CD4-positive, alpha-beta T cell treated with Interleukin-10 for 1 hour (primary cell): ENCODE measurements at places on chromosomes 1 and 21.
A peak's percentile ranks its signal among the peaks of the same experiment; 100 is the strongest.

DNA sequence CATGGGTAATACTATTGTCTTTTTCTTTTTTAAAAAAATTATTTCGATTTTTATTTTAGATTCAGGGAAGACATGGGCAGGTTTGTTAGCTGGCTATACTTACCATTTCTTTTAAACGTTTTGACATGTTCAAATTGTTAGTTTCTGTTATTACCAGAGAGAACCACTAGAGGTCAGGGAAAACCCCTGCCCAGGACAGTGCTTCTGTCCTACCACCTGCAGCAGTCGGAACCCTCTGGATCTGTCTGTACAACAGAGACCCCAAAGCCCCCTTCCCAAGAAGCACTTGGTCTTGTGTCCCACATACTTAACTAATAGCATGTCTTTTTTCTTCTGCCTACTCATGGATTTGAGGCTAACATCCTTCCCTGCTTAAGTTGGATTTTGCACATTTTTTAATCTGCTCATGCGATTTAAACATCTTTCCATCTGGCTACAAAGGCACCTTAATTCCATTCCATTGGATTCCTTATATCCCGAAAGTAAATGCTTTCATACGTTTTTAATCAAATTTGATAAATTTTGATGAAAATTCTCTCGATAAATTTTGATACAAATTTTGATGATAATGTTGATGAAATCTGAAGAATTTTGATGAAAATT, 10.0 kb upstream of the C1orf115 start:
- DNase-seq = peak; percentile 42

DNA sequence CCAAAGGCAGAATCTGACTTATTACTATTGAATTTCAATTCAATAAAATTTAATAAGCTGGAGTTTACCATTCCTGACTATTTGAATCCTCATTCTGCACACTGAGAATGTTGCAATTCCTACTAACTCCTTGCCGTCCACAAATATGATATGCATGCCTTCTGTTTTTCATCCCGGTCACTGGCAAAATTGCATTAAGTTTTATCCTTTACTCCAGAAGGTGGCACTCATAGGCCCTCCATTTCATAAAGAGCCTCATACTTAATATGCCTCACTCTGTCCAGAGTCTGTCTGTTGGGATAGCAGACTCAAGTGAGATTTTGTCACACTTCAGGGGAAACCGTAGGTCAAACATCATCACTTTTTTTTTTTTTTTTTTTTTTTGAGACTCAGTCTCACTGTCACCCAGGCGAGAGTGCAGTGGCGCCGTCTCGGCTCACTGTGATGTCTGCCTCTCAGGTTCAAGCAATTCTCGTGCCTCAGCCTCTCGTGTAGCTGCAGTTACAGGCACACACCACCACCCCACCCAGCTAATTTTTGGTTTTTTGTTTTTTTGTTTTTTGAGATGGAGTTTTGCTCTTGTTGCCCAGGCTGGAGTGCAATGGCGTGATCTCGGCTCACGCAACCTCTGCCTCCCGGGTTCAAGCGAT, 27.3 kb downstream of the F11R start:
- DNase-seq = peak; percentile 30

GRCh38 chr21:25858325-25858724, 123.6 kb downstream of the GABPA start:
- DNase-seq = no peak

- DNase-seq = peak; percentile 65
Measured at GRCh38 chr1:159071970-159072582, 4.5 kb downstream of the AIM2 start.

- DNase-seq = peak; percentile 54
Measured at GRCh38 chr1:115595279-115596079, 46.3 kb upstream of the VANGL1 start.

GRCh38 chr1:227572752-227573151, 9.4 kb downstream of the ZNF678 start:
- DNase-seq = no peak

DNA sequence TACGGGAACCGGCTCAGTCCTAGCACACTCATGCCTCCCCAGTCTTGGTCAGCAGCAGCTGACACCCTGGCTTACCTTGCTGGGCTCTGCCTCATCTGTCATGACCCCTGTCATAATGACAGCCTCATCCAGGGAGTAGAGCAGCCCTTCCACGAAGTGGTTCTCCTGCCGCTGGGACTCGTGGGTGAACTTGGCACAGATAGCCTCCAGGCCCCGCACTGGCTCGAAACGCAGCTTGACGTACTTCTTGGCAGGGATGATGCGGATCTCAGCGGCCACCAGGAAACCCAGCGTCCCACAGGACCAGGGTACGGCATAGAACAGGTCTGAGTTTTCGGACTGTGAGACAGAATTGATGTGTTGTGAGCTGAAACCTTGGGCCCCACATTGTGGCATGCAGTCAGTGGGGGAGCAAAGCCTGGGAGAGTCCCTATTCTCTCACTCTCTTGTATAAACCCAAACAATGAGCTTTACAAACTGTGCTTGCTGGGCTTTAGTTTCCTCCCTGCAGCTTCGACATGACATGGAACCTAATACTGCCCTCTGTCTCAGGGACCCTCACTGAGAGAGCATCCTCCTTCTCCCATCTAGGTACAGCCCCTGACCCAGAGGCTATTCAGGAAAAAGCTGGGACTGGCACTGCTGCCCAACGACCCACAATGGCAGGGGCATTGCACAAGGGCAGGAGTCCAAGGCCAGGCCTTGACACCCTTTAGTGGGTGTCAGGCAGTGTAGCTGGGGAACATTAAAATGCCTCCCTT, 15.5 kb downstream of the DHCR24 start:
- no peak for DNase-seq

DNA sequence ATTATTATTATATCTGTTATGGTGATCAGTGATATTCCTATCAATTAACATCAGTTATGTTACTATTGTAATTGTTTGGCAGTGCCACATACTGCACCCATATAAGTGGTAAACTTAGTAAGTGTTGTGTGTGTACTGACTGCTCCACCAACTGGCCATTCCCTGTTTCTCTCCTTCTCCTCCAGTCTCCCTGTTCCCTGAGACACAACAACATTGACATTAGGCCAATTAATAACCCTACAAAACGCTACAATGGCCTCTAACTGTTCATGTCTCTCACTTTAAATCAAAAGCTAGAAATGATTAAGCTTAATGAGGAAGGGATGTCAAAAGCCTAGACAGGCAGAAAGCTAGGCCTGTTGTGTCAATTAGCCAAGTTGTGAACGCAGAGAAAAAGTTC, 6.6 kb upstream of the THRAP3 start:
- DNase-seq = no peak

- DNase-seq = no peak
Measured at GRCh38 chr1:3217181-3217641, 148.2 kb downstream of the PRDM16 start.

GRCh38 chr1:8822373-8823294, 5.2 kb upstream of the RERE start:
- DNase-seq = no peak

GRCh38 chr1:63173161-63173560, 149.2 kb upstream of the FOXD3 start:
- DNase-seq = no peak

- DNase-seq = no peak
Measured at GRCh38 chr1:55700359-55701130, 485.4 kb upstream of the USP24 start.

DNA sequence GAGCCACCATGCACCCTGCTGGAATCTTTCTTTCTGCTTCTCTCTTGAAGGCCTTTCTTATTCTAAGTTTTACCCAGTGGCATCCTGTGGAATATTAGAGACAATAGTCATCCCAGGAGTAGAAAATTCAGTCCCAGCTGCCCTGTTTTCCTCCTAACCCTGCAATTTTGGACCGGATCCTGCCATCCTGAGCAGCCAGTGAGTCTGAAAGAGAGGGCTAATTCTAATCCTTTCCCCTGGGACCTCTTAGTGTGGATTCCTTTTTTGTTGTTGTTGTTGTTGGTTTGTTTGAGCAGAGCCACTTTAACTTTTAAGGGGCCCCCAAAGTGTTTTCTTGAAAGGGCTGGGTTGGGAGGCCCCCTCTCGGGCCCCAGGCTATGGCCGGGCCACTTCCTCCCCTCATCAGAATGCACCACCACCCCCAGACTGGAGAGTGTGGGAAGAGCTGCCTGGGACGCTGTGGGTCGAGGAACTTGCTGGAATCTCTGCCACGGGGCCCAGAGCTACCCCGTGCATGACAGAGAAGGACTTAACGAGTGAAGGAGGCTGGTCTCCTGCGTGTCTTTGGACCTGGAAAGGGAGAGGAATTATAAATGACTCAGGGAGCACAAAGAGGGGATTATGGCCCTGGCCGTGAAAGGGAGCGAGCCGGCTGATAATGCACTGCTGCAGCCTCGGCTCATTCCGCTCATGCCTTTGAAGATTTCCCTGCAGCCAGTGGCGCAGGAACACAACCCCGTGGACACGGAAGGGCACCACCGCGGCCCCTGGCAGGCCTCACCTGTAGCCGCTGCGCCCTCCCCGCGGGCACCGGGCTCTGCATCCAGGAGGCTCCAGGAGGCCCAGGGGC, 81.0 kb upstream of the AKT3 start:
- DNase-seq = no peak

- DNase-seq = no peak
Measured at GRCh38 chr21:25925064-25925800, 190.5 kb downstream of the GABPA start.

DNA sequence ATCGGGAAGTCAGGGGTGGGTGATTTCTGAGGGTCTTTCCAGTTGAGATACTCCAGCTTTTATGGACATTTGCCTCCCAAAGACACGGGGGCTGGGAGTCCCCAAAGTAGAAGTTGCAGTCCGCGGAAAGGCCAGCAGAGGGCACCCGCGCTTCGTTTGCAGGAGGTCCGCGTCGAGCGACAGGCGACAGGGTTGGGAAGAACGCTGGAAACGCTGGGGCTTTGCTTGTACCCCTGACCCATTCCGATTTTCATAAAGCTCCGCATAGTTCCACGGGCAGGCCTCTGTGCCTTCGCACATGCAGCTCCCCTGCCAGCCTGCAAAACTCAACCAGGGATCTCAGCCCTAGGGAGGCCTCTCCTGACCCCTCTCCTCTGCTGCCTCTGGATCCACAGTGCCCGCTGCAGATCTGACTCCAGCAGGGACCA, 44.2 kb upstream of the LAPTM5 start:
- DNase-seq = peak; percentile 79

DNA sequence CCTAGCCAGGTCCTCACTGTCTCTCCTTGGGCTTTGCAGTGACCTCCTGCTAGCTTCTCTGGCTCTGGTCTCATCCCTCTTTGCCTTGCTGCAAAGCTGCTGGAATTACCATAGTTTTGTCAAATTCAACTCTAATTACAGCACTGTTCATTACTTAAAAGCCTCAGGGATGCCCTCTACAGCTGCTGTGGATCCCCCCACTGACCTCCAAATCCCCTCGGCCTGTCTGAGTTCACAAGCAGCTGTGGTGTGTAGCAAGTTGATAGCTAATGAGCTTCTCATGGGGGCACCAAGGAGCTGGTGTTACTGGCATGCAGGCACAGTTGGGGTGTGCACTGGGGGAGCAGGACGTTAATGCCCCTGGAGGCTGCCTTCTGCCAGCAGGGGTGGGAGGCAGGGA, 24.8 kb downstream of the NIPAL3 start:
- no peak for DNase-seq

GRCh38 chr1:221795380-221795779, 53.5 kb upstream of the DUSP10 start:
- DNase-seq = no peak

DNA sequence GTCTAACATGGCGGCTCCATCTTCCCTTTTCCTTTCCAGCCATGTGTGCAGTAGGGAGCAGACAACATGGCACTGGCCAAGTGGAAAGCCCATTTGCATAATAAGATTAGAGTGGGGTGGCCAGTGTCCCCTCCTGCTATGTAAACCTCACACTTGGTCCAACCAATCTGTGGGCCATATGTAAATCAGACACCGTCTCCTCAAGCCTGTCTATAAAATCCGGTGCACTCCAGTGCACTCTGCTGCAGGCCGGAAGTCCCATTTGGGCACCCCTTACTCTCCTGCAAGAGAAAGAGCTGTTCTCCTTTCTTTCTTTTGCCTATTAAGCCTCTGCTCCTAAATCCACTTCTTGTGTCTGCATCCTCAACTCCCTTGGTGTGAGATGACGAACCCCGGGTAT, 44.1 kb downstream of the OLFML3 start:
- no peak for DNase-seq

GRCh38 chr1:90823686-90824085, 106.6 kb upstream of the BARHL2 start:
- no peak for DNase-seq

DNA sequence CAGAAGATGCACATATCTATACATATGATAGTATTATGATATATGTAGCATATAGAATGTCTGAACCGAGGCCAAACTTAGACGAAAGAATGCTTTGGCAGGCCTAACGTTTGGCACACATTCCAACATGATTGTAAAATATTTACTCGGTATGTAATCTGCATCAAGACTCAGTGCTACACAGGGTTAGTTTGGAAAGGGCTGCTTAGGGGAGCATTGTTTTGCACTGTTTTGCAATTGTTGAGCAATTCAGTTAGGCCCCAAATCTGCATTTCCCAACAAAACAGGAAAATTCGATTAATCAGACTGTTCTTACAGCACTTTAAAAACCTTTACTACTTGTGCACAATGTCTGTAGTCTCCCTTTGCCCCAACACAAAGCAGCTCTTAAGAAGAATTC, 216.0 kb upstream of the NEGR1 start:
- DNase-seq = no peak

- DNase-seq = peak; percentile 24
Measured at GRCh38 chr1:10152709-10153284, 57.6 kb upstream of the KIF1B start.

DNA sequence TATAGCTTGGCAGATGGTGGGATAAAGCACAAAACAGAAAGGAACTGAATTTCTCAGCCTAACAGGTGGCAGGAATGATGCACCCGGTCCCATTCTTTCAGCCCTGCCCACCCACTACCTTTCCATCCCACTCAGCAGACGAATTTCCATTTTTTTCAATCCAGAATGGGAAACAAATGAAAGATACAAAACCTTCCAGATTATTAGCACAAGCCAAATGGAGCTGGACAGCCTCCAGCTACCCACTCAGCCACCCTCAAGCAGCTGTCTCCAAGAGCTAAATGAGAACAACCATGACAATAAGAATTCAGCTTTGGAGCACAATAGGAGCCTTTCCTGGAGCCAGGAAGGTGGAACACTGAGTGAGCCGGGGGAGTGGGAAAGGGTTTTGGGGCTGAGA, 96.3 kb upstream of the ST6GALNAC5 start:
- DNase-seq = no peak

DNA sequence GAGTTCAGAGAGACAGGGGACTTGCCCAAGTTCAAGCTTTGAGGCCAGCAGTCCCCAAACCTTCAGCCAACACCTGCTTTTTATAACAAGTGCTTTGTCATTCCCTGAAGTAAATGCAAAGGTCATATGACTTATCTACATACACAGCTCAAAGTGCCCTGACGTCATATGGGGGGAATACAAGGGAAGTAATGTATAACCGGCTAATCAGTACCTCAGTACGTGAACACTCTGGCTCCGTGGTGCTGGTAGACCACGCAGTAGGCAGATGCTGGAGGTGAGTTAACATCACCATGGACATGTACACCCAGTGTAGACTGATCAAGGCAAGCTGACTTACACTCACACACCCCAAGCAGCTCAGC, 60.0 kb downstream of the BACE2 start:
- DNase-seq = no peak

- no peak for DNase-seq
Measured at GRCh38 chr1:192260076-192260475, 56.7 kb upstream of the RGS21 start.

- DNase-seq = no peak
Measured at GRCh38 chr1:186950547-186950946, 121.8 kb downstream of the PLA2G4A start.
